ENCODE measurements at places on chromosomes 5 and 9.

- peak; percentile 56 for DNase-seq
These were observed 122.2 kb downstream of the SLC28A3 start for GRCh38 chr9:84218322-84218721.

GRCh38 chr5:60101573-60101972 is 208.0 kb upstream of the PDE4D start:
- DNase-seq: no peak

DNA sequence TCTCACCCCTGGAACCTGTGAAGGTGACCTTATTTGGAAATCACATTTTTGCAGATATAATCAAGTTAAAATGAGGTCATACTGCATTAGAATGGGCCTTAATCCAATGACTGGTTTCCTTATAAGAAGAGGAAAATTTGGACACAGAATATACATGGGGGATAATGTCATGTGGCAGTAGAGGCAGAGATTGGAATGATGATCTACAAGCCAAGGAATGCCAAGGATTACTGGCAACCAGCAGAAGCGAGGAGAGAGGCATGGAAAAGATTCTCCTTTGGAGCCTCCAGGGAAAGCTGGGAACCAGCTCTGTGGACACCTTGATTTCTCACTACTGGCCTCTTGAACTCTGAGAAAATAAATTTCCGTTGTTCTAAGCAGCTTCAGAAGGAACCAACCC is 20.2 kb upstream of the CEP78 start:
- DNase-seq: no peak

GRCh38 chr9:107853461-107853860 is 363.9 kb upstream of the KLF4 start:
- DNase-seq: no peak

- no peak for DNase-seq
These were observed 191.0 kb upstream of the S1PR3 start for GRCh38 chr9:88800329-88800682.

DNA sequence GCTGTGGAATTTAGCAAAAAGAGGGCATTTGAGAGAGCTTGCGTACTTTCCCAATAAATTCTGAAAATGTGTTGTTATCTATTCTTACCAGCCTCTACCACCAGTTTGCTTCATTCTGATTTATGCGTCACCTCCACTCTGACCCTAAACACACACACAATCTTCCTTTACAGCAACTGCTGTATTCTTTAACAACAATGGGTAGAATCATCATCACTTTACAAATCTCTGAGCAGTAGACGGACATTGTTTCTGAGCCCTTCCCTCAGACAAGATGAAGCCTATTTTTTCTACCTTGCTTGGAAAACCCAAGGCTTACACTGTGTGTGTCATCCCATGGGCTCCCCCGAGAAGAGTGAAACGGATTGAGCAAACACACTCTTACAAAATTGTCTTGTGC is 83.1 kb upstream of the RASA1 start:
- DNase-seq: no peak

GRCh38 chr5:66367814-66368541 is 223.9 kb downstream of the SREK1 start:
- DNase-seq: no peak

DNA sequence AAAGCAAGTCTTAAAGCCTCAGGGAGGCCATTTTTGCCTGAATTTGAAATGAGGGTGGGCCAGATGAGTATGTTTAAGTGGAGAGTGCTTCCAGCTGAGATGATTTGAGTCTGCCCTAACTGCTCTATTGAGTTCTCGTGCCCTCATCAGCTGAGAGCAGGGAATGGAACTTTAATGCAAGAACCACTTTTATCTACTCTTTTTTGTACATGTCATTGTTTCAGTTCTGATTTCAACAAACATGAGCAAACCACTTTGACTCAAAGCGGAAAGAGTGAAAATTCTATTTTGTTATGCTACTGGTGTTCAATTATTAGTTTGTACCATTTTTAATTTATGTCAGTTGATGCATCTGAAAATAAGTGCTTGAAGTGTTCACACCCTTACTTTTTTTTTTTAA is 35.8 kb downstream of the DCAF10 start:
- DNase-seq: no peak

- DNase-seq: no peak
These were observed 724 bp downstream of the MACROH2A1 start for GRCh38 chr5:135398160-135398854.

DNA sequence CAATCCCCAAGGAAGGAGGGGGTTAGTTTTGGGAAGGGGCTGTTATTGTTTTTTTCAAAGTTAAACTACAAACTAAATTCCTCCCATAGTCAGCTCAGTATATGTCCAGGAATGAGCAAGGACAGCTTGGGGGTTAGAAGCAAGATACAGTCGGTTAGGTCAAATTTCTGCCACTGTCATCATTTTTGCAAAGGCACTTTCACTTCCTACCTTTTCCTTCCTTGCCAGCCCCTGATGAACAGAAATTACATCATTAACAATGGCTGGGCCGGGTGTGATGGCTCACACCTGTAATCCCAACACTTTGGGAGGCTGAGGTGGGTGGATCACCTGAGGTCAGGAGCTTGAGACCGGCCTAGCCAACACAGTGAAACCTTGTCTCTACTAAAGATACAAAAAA is 51.5 kb upstream of the HRH2 start:
- DNase-seq: no peak

All from cerebellar cortex (tissue), 1 donor.